Cardiac muscle cell (in vitro differentiated cells and primary cell): ENCODE measurements at places on chromosomes 3 and 15. TPM values are rescaled to one million over a fixed set of nuclear protein-coding genes. Genes with fewer than 3 reads are reported as not detected.
A peak's percentile ranks its signal among the peaks of the same experiment; 100 is the strongest.

The CHRFAM7A gene
- total RNA-seq: 2.0 and 18.6 TPM in 2 replicates

The ZBBX gene
- total RNA-seq: 2.3 and 2.9 TPM in 2 replicates

The ROPN1B gene
- total RNA-seq: not detected in 2 replicates

The CCPG1 gene
- total RNA-seq: 19.4 and 25.1 TPM in 2 replicates

The ABI3BP gene
- total RNA-seq: 0.21 and 0.54 TPM in 2 replicates

The ZNF660 gene
- total RNA-seq: 5.8 and 7.1 TPM in 2 replicates

The SEMA5B gene
- total RNA-seq: 2.3 and 3.5 TPM in 2 replicates

The CCR9 gene
- 0.21 and 0.27 TPM in 2 replicates for total RNA-seq

The PP2D1 gene
- total RNA-seq: not detected in 2 replicates

The ILDR1 gene
- 0.30 TPM in 1 of 2 replicates, not detected in the other for total RNA-seq

The GABRB3 gene
- total RNA-seq: 1.5 and 3.0 TPM in 2 replicates

The DNAH1 gene
- 3.2 and 3.6 TPM in 2 replicates for total RNA-seq

The MAP1A gene
- 30.6 TPM in 2 replicates for total RNA-seq

The MME gene
- total RNA-seq: 2.4 and 5.5 TPM in 2 replicates

- DNase-seq: no peak
Measured at GRCh38 chr3:106740116-106740515, 637.1 kb upstream of the CCDC54 start.

- no peak for DNase-seq
Measured at GRCh38 chr15:76648732-76649444, 256.3 kb downstream of the SCAPER start.

DNA sequence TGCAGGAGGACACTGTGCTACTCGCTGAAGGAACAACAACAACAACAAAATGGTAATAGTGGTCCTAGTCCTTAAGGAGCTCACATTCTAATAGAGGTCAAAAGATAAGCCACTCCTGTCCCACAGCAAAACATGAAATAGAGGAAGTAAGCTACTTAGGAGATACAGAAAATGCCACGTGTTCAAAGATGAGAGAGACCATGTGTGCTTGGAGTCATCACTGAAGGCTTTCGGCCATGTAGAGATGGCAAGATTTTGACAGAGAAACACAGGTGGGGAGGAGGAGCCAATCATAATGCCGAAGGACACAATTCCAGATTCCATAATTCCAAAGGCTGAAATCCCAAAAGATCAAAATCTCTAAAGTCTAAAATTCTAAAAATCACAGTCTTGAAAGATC lies 24.8 kb upstream of the RIOX2 start:
- DNase-seq: no peak

DNA sequence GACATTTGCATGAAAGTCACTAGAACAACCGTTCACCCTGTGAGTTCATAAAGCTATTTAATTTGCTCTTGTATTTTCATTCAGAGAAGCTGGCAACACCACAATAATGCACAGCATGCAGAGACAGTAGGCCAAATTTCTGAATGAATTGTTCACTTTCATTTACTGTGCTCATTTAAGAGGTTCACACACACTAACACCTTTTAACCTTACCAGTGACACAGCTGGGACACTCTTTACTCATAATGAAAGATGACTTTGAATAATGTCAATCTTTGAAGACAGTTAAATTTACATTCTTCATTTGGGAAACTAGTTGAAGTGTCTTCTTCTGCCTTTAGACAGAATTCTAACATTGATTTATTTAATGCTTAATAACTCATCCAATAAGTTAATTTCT lies 95.7 kb downstream of the ROBO1 start:
- no peak for DNase-seq

DNA sequence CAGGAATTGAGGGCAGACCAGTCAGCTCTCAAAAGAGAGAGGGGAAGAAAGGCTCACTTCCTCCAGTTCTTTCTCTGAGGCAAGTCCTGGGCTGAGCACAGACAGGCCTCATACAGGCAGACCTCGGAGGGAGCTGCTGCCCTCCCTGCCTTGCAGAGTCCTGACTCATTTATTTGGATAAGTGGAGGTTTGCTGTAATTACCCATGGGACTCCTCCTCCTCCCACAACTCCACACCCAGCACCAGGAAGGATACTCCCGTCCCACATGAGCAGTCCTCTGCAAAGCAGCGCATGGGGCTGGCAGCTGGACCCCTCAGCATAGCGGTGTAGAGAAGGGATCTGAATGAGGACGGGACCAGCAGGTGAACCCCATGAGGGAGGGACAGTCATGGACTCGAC lies 13.4 kb upstream of the SCN10A start:
- peak; percentile 93 for DNase-seq

- DNase-seq: no peak
Measured at GRCh38 chr3:76131396-76132153, 346.2 kb upstream of the ZNF717 start.

DNA sequence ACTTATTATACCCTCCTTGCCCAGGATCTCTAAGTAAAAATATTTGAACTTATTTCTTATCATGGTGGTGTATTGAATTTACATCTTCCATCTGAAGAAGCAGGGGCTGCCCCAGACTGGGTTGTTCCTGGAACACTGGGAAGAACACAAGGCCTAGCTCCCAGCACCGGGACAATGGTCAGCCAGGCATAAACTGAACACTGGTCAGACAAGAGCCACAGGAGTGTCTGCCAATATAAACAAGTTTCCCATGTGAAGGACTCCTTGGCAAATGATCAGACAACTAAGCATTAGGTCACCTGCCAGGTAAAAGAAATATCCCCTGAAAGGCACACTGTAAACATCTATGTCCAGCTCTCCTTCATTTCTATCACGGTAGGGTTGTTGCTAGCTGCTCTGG lies 172.4 kb downstream of the ATP8B4 start:
- DNase-seq: no peak

DNA sequence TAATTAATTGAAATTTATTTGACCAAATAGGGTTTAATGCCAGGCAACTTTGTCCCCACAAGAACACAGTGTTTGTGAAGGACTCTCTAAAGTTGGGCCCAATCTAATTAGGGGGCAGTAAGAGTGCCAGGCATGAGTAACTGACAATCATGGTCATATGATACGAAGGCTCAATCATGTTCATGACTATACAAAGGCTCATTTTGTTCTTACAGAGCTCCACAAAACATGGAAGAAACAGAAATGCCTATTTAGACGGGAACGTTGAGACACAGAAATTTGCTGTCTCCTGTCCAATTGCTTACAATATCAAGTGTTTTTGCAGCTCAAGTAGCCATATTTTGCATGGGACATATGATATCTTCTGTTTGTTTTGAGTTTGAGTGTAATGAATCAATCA lies 391.1 kb downstream of the SI start:
- DNase-seq: no peak

- DNase-seq: no peak
Measured at GRCh38 chr15:90009301-90010022, 8.3 kb downstream of the ZNF710 start.

GRCh38 chr3:189563853-189564563 lies 67.2 kb upstream of the TP63 start:
- DNase-seq: peak; percentile 84

- no peak for DNase-seq
Measured at GRCh38 chr15:95975212-95975611, 355.3 kb upstream of the NR2F2 start.

DNA sequence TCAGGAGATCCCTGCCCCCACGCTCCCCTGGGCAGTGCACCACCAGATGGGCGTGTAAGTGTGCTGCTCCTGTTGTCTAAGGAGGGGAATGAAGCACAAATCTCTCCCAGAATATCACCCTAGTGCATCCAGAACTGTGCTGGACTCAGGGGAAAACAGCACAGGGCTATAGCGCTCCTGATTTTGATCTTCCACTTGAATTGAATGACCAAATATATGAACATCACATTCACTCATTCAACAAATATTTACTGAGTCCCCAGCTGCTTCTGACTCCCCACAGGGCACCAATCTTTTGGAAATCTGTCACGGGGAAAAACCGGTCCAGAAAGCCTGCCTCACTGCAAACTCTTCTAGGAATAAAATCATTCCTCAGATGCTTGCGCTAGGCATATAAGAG lies 2.4 kb downstream of the CPLX3 start:
- DNase-seq: no peak

GRCh38 chr3:115691964-115692363 lies 68.7 kb downstream of the GAP43 start:
- no peak for DNase-seq

- DNase-seq: peak; percentile 70
Measured at GRCh38 chr15:99452728-99453636, 112.8 kb upstream of the MEF2A start.

DNA sequence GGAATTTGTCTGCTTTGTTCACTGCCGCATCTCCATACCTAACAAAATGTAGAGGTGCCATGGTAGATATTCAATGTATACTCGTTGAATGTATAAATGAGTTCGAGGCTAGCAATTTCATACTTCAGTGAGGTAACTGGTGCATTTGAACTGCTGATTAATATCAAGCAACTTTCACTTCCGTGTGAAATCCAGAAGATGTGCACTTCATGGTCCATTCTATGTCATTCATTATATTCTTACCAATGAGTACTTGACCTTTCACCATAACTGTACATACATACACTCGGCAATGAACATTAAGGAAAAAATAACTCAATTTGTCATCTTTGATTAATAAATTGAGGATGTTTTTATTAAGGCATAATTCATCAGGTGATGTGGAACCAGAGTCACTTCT lies 598.5 kb downstream of the ZNF385D start:
- no peak for DNase-seq

DNA sequence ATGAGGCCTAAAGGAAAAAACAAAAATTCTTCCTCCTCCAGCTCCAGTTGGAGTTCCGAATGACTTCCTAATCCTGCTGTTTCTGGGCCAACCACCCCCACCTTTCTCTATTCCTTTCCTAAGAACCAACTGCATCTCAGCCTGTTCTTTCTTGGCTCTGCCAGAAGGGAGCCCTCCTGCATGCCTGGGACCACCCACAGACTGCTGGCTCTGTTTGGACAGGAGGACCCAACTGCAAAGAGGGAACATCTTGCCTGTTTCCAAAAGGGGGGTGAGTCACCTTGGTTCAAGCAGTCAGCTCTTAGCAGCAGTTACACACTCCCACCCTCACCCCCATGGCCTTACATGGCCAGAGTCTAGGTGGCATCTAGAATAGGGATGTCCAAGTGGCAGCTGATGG lies 116.0 kb upstream of the PRICKLE2 start:
- DNase-seq: no peak

- no peak for DNase-seq
Measured at GRCh38 chr3:4613366-4613765, 120.2 kb downstream of the ITPR1 start.

GRCh38 chr3:116299646-116300081 lies 145.6 kb downstream of the LSAMP start:
- no peak for DNase-seq

GRCh38 chr3:64530434-64531049 lies 157.3 kb downstream of the ADAMTS9 start:
- peak; percentile 64 for DNase-seq

- no peak for DNase-seq
Measured at GRCh38 chr3:185442031-185442430, 56.8 kb downstream of the TMEM41A start.

GRCh38 chr3:38029400-38030125 lies at the start of gene PLCD1:
PLCD1 (minus strand) TSS chr3:38029642; CDS start chr3:38029539, 103 bp downstream.
- peak; percentile 80 for DNase-seq

DNA sequence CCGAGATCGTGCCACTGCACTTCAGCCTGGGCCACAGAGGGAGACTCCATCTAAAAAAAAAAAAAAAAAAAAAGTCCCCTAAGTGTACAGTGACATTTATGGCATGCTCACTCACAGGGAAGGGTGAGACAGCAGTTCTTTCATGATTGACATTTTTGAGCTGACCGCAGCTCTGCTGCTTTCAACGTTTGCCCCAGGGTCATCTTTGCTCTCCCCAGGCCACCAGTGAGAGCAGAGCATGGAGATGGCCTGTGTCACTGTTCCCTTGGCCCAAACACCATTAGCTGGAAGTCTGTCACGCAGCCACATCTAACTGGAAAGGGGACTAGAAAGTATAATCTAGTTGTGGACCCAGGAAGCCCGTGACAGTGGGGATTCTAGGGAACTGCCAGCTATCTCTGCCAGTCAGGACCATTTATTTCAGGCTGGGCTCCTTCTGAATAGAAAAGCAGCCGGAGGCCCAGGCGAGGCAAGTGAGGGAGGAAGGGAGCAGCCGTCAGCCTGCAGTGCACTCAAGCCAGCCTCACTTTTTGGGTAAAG lies 193.4 kb upstream of the HES1 start:
- no peak for DNase-seq

- no peak for DNase-seq
Measured at GRCh38 chr3:114506591-114507300, 212.9 kb downstream of the TIGIT start.

DNA sequence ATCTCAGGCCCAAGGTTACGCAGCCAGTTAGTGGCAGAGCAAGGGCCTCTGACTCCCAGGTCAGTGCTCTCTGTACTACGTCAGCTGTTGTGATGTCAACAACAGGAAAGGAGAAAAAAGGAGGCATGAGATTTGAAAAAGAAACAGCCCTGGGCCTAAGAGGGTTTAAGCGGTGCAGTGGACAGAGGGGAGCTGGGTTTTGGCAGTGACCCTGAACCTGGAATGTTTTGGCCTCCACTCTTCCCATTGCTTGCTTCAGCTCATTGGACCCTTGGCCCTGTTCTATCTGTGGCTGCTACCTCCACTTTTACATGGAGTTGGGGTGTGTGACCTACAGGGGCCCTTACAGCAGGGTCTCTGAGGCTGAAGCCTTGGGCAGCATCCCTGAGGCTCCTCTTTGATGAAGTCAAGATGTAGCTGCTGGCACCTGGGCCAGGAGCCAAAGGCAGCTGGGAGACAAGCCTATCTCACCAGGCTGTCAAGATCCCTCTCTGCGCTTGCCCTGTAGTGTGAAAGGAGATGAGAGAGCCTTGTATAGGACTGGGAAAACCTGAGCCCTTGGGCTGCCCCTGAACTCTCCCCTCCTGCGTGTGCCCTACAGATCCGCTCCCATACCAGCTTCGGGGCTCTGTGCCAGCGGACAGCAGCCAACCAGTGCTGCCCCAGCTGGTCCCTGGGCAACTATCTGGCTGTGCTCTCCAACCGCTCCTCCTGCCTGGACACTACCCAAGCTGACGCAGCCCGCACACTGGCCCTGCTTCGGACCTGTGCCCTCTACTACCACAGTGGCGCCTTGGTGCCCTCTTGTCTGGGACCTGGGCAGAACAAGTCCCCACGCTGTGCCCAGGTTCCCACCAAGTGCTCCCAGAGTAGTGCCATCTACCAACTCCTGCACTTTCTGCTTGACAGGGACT lies 8.7 kb downstream of the DISP2 start:
- no peak for DNase-seq

DNA sequence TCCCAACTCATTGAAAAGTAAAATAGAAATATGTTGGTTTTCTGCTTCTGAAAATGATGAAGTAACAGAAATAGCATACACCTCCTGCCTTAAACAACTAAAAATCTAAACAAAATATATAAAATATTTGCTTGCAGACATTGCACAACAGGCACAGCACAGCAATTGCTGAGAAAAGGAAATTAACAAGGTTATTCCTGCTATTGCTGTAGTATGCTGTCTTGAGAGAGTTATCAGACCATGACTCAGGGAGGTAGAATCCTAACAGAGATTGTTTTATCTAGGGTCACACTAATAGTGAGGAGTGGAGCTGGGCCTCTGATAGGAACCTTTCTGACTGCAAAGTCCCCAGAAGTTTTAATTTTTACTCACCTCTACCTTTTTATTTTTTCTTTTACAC lies 72.6 kb downstream of the ZBTB20 start:
- peak; percentile 58 for DNase-seq
